Endothelial cell of coronary artery (primary cell): ENCODE measurements at places on chromosomes 5 and 9. TPM values are rescaled to one million over a fixed set of nuclear protein-coding genes. Genes with fewer than 3 reads are reported as not detected.

DMRTA1 gene
- 0.18 and 0.19 TPM in 2 replicates for total RNA-seq

SPRY4 gene
- 9.7 and 15.0 TPM in 2 replicates for total RNA-seq

LPCAT1 gene
- 37.5 and 46.7 TPM in 2 replicates for total RNA-seq

AK3 gene
- 56.9 and 80.5 TPM in 2 replicates for total RNA-seq

LMX1B gene
- not detected in 2 replicates for total RNA-seq

NXNL2 gene
- 0.19 TPM in 1 of 2 replicates, not detected in the other for total RNA-seq

MYMK gene
- total RNA-seq: not detected in 2 replicates

FLT4 gene
- 5.5 and 10.6 TPM in 2 replicates for total RNA-seq

BTNL8 gene
- not detected in 2 replicates for total RNA-seq

CORO2A gene
- total RNA-seq: 0.18 and 0.38 TPM in 2 replicates

PCDHGB2 gene
- 2.0 and 2.2 TPM in 2 replicates for total RNA-seq

DNM1 gene
- 0.27 and 2.9 TPM in 2 replicates for total RNA-seq

PDZD2 gene
- 2.0 and 3.2 TPM in 2 replicates for total RNA-seq

SHISAL2B gene
- total RNA-seq: not detected in 2 replicates

SHROOM1 gene
- 4.2 and 4.3 TPM in 2 replicates for total RNA-seq

SPINK7 gene
- total RNA-seq: not detected in 2 replicates

SLCO6A1 gene
- under 0.01 TPM in 1 of 2 replicates, not detected in the other for total RNA-seq

PCDHGA9 gene
- 1.6 and 3.1 TPM in 2 replicates for total RNA-seq

HAVCR2 gene
- 0.19 TPM in 1 of 2 replicates, not detected in the other for total RNA-seq

SPINK5 gene
- 0.09 TPM in 1 of 2 replicates, not detected in the other for total RNA-seq

MYO10 gene
- 70.2 and 94.8 TPM in 2 replicates for total RNA-seq

WDR38 gene
- total RNA-seq: not detected in 2 replicates

INVS gene
- total RNA-seq: 20.4 and 30.3 TPM in 2 replicates

GABRP gene
- 0.36 and 0.47 TPM in 2 replicates for total RNA-seq

C9orf153 gene
- 0.09 and 0.28 TPM in 2 replicates for total RNA-seq
